HuH-7 (cell line): ENCODE measurements at places on chromosomes 5 and 9.

DNA sequence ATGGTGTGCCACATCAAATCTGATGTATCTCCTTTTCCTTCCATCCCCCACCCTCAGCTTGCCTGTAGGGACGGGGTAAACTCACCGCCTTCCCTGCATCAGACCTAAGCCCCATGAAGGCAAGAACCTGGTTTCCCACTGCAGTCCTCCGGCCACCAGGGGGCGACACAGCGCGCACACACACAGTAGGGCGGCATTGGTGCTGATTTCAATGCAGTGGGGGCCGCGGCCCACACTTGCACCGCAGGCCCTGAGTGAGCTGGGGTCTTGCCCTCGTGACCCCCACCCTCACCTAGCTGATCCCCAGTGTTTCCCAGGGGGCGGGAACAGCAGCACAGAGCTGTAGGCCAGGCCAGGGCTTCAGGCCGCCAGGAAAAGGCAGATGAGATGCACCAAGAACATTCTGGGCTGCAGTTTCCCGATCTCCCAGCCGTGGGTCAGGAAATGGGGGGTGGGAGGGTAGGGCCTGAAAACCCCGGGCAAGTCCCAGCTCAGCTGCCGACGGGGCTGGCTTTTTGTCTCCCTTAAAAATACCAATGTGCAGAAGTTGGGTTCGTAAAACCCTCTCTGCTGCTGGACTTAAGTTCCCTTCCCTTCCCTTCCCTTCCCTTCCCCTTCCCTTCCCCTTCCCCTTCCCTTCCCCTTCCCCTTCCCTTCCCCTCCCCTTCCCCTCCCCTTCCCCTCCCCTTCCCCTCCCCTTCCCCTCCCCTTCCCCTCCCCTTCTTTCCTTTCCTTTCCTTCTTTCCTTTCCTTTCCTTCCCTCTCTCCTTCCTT, 19.5 kb downstream of the FAM163B start:
- no peak for DNase-seq

DNA sequence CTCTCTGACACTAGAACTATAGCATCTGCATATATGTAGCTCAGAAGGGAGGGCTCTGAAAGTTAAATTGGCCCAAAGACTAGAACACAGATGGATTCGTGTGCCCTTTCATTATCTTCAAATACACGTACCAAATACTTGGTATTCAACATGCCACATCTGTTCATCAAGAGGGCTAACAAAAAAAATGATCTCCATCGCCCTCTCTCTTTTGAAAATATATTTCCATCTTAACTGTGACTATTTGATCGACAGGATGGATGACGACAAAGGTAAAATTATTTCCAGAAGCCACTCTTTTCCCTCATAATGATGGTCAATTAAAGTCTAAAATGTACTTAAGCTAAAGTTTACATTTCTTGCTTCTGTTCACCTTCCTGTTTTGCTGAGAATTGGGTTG, 77.0 kb downstream of the SEMA6A start:
- no peak for DNase-seq

GRCh38 chr9:135209852-135210251, 122.4 kb downstream of the OLFM1 start:
- DNase-seq, result no peak

GRCh38 chr9:100134731-100135130, 35.7 kb downstream of the INVS start:
- no peak for DNase-seq

- DNase-seq, result no peak
Measured at GRCh38 chr5:92939428-92939827, 641.6 kb downstream of the NR2F1-AS1 start.
